Prostate gland (tissue), 2 donors: ENCODE measurements at places on chromosomes 7 and 10. TPM values are rescaled to one million over a fixed set of nuclear protein-coding genes. Genes with fewer than 3 reads are reported as not detected.

Gene LRRC61
- total RNA-seq: 25.8 TPM

Gene CD36
- 5.7 TPM for total RNA-seq

Gene CPA4
- 0.23 TPM for total RNA-seq

Gene ITGB1
- 246 TPM for total RNA-seq

Gene URGCP
- total RNA-seq: 22.2 TPM

Gene SBDS
- 58.6 TPM for total RNA-seq

Gene CFAP69
- 27.4 TPM for total RNA-seq

GRCh38 chr7:107693396-107693795, 32.8 kb downstream of the SLC26A4 start:
- H3K27ac ChIP-seq: no peak overlapping the region
- H3K4me1 ChIP-seq: no peaks in the 10 kb centered on the region
- H3K36me3 ChIP-seq: no peaks in the 10 kb centered on the region
- no peak overlapping the region for H3K4me3 ChIP-seq
- no peaks in the 10 kb centered on the region for H3K27me3 ChIP-seq

DNA sequence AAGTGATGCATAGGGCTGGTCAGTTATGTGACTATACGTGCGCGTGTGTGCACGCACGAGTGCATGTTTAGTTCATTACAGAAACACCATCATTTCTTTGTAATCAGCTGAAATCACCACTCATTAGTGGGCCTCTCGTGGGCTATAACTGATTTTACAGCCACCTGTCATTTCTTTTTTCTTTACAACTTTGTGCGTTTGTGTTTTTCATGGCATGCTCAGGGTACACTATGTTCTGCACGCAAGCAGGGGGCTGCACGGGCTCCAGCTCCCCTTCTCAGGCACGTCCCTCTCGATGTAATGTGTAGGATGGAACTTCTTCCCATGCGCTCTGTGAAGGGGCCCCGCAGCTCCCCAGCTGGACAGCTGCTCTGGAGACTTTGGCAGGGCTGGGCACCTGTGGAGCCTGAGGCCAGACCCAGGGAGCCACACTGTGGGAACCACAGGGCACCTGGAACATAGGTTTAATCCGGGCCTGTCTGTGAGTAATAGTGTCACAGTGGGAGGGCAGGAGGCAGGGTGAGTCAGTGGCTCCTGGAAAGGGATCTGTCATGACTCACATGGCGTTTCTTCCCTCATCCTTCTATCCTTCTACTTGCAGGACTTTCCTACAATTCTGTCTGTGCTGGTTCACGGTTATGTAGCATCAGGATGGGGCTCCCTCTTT, 4.9 kb downstream of the GCK start:
- no peak overlapping the region for H3K27ac ChIP-seq
- no peaks in the 10 kb centered on the region for H3K27me3 ChIP-seq
- no peak overlapping the region for H3K4me3 ChIP-seq
- no peaks in the 10 kb centered on the region for H3K4me1 ChIP-seq
- no peaks in the 10 kb centered on the region for H3K36me3 ChIP-seq
- DNase-seq: no peak

- H3K36me3 ChIP-seq: no peaks in the 10 kb centered on the region
- no peak for DNase-seq
- H3K4me3 ChIP-seq: no peak overlapping the region
- H3K27me3 ChIP-seq: no peaks in the 10 kb centered on the region
Observed at GRCh38 chr7:53245721-53246120, 210.3 kb downstream of the POM121L12 start.

GRCh38 chr10:119737823-119738222, 12.0 kb downstream of the INPP5F start:
- no peaks in the 10 kb centered on the region for H3K36me3 ChIP-seq
- H3K27me3 ChIP-seq: no peaks in the 10 kb centered on the region

GRCh38 chr7:123505221-123505620, 29.2 kb downstream of the IQUB start:
- H3K27me3 ChIP-seq: no peaks in the 10 kb centered on the region
- no peaks in the 10 kb centered on the region for H3K36me3 ChIP-seq
- no peak overlapping the region for H3K27ac ChIP-seq
- DNase-seq: no peak
- no peaks in the 10 kb centered on the region for H3K4me1 ChIP-seq
- H3K4me3 ChIP-seq: no peak overlapping the region

- H3K4me1 ChIP-seq: peaks cover 13% of the 10 kb centered on the region
- peak overlapping the region; percentile 90 for H3K27ac ChIP-seq
- H3K36me3 ChIP-seq: no peaks in the 10 kb centered on the region
- peak overlapping the region; percentile 71 for H3K4me3 ChIP-seq
- DNase-seq: peak; percentile 69
- H3K27me3 ChIP-seq: no peaks in the 10 kb centered on the region
Observed at GRCh38 chr10:6204341-6205191, 1.8 kb downstream of the PFKFB3 start.

DNA sequence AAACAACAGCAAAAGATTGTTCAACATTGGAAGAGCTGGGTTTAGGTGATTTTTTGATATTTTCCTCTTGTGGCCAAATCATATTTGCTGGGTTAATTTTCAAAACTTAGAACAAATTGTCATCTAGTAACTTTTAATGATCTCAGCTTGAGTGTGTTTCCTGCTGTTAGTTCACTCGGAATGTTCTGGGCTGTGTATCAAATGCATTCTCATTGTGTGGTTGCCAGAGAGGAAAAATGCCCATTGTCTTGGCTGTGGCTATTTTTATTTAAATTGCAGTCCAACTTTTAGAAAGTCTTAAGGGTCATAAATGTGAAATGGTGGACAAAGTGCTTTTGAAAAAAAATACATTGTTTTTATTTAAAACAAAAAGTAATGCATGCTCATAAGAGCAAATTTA, 542.0 kb downstream of the TNS3 start:
- H3K27me3 ChIP-seq: no peaks in the 10 kb centered on the region
- H3K36me3 ChIP-seq: no peaks in the 10 kb centered on the region
- H3K27ac ChIP-seq: peak overlapping the region; percentile 44
- no peaks in the 10 kb centered on the region for H3K4me1 ChIP-seq

DNA sequence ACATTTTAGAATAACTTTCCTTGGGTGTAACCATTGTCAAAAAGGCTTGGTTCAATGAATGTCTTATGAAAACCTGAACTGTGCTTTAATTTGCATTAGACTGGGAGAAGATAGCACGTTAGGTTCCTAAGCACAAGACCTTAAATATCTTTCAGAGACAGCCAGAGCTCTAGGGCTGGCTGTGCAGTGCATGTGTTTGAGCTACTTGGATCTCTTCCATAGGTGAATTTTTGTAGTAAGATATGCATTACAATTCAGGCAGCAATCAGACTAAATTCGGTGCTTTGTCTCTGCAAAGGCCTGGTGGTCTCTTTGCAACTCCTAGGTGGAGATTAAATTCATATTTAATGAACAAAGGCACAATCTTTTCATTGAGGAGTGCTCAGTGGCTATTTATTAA, 192.0 kb downstream of the ZNF438 start:
- H3K27me3 ChIP-seq: no peaks in the 10 kb centered on the region
- H3K4me1 ChIP-seq: no peaks in the 10 kb centered on the region
- no peak for DNase-seq
- H3K27ac ChIP-seq: no peak overlapping the region
- no peaks in the 10 kb centered on the region for H3K36me3 ChIP-seq
- no peak overlapping the region for H3K4me3 ChIP-seq

GRCh38 chr7:122972056-122972455, 23.4 kb downstream of the TAS2R16 start:
- no peaks in the 10 kb centered on the region for H3K4me1 ChIP-seq
- H3K4me3 ChIP-seq: no peak overlapping the region
- H3K27me3 ChIP-seq: no peaks in the 10 kb centered on the region
- H3K36me3 ChIP-seq: no peaks in the 10 kb centered on the region
- no peak overlapping the region for H3K27ac ChIP-seq

DNA sequence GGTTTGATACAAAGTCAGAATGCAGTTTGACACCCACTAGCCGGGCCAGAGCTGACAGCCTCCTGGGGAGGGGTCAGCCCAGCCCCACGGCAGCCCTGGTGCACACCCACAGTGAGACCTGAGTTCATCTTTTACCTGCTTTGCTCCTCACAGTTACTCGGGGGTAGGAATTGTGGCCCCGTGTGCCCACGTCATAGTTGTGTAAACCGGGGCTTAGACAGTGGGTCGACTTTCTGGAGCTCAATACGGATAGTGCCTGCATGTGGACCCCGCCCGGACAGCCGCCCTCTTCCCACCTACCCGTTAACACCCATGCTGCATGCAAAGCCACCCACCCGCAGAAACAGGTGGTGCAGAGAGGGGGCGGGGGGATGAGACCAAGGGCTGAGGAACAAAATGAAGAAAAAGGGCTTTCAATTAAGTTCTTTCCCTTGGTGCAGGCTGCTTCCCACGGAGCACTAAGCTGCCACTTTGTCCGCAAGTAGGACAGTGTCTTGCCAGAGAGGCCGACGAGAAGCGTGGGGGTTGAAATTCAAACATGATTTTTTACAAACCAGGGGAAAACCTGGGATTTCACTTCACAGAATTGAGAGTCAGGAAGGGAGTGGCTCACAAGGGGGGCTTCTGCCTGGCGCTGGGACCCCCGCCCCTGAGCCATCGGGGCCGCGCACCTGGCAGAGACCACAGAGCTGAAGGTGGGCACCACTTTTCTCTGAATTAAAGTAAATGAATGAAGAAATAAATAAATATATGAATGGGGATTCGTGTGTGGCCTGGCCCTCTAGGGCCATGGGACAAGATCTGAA, 24.6 kb upstream of the FOXL3 start:
- no peaks in the 10 kb centered on the region for H3K4me1 ChIP-seq
- H3K27me3 ChIP-seq: no peaks in the 10 kb centered on the region
- no peaks in the 10 kb centered on the region for H3K36me3 ChIP-seq

DNA sequence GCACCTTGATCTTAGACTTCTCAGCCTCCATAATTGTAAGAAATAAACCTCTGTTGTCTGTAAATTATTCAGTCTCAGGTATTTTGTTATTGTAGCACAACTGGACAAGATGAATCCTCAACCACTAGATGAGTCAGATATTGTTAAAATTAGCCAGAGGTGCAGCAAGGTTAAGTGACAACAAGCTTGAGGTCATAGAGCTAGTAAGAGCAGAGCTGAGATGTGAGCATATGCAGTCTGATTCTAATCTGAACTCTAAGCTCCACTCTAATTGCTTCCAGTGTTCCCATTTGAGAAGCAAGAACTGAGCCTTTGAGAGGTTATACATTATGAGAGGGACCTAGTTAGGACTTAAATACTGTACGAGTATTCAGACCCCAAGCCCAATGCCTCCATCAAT, 93.1 kb downstream of the FZD1 start:
- H3K27me3 ChIP-seq: no peaks in the 10 kb centered on the region
- no peaks in the 10 kb centered on the region for H3K4me1 ChIP-seq
- peak overlapping the region; percentile 7 for H3K27ac ChIP-seq
- no peak for DNase-seq
- H3K36me3 ChIP-seq: no peaks in the 10 kb centered on the region
- H3K4me3 ChIP-seq: no peak overlapping the region

- H3K27me3 ChIP-seq: no peaks in the 10 kb centered on the region
- H3K27ac ChIP-seq: no peak overlapping the region
- H3K4me1 ChIP-seq: no peaks in the 10 kb centered on the region
- no peak overlapping the region for H3K4me3 ChIP-seq
Observed at GRCh38 chr7:27605689-27606269, 56.9 kb downstream of the HIBADH start.

GRCh38 chr7:668139-668931, 58.2 kb upstream of the DNAAF5 start:
- no peaks in the 10 kb centered on the region for H3K27me3 ChIP-seq
- DNase-seq: peak; percentile 81
- peaks cover 5% of the 10 kb centered on the region for H3K4me1 ChIP-seq
- peak overlapping the region; percentile 38 for H3K27ac ChIP-seq

- H3K4me1 ChIP-seq: no peaks in the 10 kb centered on the region
- H3K4me3 ChIP-seq: no peak overlapping the region
- no peaks in the 10 kb centered on the region for H3K36me3 ChIP-seq
- DNase-seq: peak; percentile 33
- H3K27me3 ChIP-seq: no peaks in the 10 kb centered on the region
- H3K27ac ChIP-seq: no peak overlapping the region
Observed at GRCh38 chr7:129298268-129298893, 73.6 kb downstream of the AHCYL2 start.

GRCh38 chr10:58824396-58824795, 311.7 kb downstream of the BICC1 start:
- H3K27me3 ChIP-seq: no peaks in the 10 kb centered on the region
- H3K4me3 ChIP-seq: no peak overlapping the region
- no peaks in the 10 kb centered on the region for H3K4me1 ChIP-seq

DNA sequence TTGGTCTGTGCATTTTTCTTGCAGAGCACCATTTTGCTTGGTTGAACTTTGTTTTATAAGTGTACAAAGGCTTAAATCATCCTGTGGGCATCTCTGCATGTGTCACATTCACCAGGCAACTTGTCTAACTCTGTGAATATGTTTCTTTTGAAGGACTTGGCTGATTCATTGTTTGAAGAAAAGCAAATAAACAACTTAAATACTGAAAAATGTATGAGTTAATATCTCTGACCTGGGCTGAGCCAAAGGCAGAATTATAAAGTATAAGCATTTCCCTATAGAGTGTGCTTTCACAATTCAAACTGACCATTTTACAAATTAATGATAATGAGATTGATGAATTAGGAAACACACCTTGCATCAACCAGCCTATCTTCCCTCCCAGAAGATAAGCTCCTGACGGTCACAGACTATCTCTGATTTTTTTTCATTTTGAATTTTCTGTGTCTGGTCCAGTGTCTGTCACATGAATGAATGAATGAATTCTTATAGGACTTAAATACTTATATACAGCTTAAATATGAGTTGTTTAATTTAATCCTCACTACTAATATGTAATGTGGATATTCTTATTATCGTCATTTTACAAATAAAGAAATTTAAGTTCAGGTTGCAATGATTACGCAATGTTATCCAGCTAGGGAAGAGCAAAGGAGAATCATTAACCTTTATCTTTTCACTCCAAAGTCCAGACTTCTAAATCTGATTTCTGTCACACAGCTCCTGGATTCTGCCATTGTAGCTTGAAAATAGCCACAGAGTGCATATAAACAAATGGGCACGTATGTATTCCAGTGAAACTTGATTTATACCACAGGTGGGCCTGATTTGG, 182.0 kb upstream of the PHYHIPL start:
- no peak overlapping the region for H3K27ac ChIP-seq
- DNase-seq: no peak
- no peaks in the 10 kb centered on the region for H3K27me3 ChIP-seq
- H3K4me1 ChIP-seq: no peaks in the 10 kb centered on the region
- H3K4me3 ChIP-seq: no peak overlapping the region

GRCh38 chr10:97868134-97868685, 18.6 kb downstream of the GOLGA7B start:
- H3K4me3 ChIP-seq: no peak overlapping the region
- no peaks in the 10 kb centered on the region for H3K27me3 ChIP-seq
- H3K27ac ChIP-seq: no peak overlapping the region

DNA sequence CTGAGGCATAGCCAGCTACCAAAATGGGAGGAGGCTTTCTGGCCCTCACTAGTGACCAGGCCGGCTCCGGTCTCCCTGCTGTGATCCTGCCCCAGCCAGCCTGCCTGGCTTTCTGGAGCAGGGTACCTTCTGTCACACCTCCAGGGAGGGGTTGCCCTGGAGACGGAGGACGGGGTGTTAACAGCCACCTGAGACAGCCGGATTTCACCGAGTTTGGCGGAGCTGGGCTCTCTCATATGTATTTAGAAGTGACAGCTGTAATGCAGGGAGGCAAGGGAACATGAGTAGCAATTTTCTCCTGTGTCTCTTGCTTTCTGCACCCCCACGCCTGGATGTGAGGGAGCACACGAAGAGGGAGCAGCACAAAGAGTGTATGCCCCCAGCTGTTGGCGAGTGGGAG, 473.3 kb downstream of the PLXNA4 start:
- H3K36me3 ChIP-seq: no peaks in the 10 kb centered on the region
- no peaks in the 10 kb centered on the region for H3K27me3 ChIP-seq
- no peak for DNase-seq
- H3K4me3 ChIP-seq: no peak overlapping the region
- no peaks in the 10 kb centered on the region for H3K4me1 ChIP-seq
